ENCODE measurements at places on chromosomes 3 and 15.

GRCh38 chr3:16379838-16380237, 114.8 kb downstream of the OXNAD1 start:
- DNase-seq: no peak

GRCh38 chr15:82916161-82916952, 36.2 kb downstream of the HOMER2 start:
- DNase-seq: no peak

DNA sequence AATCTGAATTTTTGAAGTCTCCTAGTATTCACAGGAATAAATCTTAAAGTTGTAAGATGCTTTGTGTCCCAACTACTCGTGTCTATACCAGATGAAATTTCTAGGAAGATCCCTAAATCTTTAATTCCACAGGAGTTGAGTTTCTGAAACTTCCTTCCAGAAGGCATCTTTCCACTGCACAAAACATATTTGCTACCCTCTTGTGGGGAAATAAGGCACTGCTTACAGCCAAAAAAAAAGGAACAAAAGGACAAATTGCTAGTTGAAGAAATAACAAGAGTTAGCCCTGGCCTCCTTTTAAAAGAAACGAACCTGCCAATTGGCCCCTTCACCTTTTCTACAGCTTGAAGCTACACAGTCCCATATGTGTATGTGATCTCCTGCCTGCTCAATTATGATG, 54.0 kb downstream of the TAFA4 start:
- no peak for DNase-seq

- DNase-seq: no peak
These were observed 277.2 kb downstream of the TBL1XR1 start for GRCh38 chr3:176919836-176920765.

- no peak for DNase-seq
These were observed 18.3 kb upstream of the ATP8B4 start for GRCh38 chr15:50137330-50137761.
